ENCODE measurements at places on chromosomes 16 and 17.
A peak's percentile ranks its signal among the peaks of the same experiment; 100 is the strongest.

- DNase-seq: no peak
These were observed 96.7 kb upstream of the XYLT1 start for GRCh38 chr16:17567455-17567854.

GRCh38 chr17:80834893-80835275 is 156.8 kb upstream of the CHMP6 start:
- no peak for DNase-seq

DNA sequence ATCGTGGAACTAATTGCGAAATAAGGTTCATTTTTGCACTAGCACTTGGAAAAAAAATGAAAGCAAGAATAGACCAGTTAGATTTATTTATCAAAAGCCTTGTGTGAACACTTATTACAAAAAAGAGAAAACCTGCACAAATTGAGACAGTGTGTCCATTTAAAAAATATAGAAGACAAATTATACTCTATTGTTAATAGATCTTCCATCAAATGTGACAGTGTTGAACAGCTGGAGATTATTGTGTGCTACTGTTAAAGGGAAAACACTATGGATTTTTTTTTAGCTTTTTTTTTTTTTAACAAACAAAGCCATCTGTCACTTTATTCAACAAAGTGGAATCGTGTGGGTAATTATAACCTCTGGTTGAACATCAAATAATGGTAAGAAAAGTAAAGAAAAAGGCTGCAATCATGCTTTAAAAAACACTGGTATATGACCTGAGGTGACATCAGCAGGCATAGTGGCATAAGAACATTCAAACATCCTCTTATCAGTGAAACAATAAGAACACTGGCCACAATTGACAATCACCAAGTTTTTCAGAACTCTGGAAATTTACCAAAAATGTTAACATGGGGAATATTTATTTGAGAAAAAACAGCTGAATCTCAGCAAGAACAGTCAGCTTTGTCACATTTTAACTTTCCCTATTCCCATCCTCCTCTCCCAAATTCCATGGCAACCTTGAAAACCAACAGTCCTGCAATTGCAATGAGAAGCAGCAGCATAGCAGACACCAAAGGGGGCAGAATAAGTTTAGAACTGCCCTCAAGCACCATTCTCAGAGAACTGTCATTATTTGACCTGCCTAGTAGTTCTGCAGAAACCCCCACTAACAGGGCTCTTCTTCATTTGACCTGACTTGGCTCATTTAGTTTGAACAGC is 442.3 kb upstream of the MON1B start:
- DNase-seq: no peak

DNA sequence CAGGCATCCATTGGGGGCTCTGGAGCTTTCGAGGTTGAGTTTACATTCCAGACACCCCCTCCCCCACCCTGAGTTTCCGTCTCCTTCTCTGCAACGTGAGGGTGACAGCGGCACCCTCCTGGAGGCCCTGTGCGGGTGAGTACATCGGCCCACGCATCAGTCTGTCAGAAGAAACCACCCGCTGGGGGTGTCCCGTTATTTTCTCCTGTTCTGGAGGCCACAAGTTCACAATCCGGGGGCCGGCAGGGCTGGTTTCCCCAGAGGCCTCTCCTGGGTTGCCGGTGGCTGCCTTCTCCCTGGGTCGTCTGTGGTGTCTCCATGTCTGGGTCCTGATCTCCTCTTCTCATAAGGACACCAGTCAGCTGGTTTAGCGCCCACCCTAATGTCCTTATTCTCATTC is 35.7 kb downstream of the GSE1 start:
- DNase-seq: no peak

DNA sequence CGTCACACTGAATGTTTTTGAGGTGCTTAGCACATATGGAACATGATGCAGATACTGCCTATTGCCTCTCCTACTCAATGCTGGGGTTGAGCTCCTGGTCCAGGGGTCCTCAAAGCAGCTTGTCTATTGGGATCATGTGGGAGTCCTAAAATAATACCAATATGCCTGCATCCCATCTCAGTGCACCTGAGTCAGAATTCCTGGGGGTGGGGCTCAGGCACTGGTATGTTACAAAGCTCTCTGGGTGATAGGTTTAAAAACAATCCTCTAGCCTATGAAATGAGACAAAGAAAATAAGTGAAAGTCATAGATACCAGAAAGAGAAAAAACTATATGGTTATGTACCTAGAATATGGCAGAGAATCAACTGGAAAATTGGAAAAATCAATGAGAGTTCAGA is 156.6 kb upstream of the NLRP1 start:
- DNase-seq: no peak

- DNase-seq: no peak
These were observed 1103.5 kb upstream of the RBFOX1 start for GRCh38 chr16:6229186-6229585.

- no peak for DNase-seq
These were observed 20.2 kb upstream of the SPPL2C start for GRCh38 chr17:45824475-45824874.

- peak; percentile 94 for DNase-seq
These were observed at the start of gene CLUH for GRCh38 chr17:2711608-2712299. Gene CLUH, minus strand, starts transcription at chr17:2711764. Its CDS starts 103 bp downstream, at chr17:2711661.

GRCh38 chr17:63356337-63356757 is 89.8 kb downstream of the CYB561 start:
- DNase-seq: no peak

- no peak for DNase-seq
These were observed 1.3 kb downstream of the METTL23 start for GRCh38 chr17:76727745-76728456.

DNA sequence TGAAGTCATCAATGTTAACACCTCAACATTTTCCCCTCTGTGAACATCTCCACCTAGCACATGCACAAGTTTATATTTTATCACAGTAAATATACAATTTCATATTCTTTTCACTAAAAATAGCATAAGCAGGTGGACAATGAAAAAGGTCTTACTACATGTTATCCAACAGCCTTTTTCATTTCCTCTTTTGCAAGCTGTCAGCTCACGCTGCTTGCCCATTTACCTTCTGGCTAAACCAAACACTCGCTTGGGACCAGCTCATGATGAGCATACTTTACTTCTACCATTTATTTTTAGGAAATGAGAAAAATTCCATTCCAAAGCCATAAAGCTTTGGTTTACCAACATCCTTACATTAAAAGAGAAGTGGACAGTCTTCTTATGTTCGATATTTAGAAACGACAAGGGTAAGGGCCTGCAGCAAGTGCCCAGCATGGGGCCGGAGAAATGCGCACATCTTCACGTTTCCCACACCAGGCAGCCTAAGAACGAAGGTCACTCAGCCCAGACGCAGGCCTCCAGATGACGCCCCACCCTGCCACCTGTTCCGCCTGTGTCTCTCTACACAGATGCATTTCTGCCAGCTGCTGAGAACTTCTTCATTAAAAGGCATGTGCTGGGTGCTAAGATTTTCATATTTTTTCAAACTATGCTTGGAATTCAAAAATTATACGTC is 13.9 kb downstream of the SNN start:
- DNase-seq: no peak
